ENCODE measurements at places on chromosomes 6 and 20.

DNA sequence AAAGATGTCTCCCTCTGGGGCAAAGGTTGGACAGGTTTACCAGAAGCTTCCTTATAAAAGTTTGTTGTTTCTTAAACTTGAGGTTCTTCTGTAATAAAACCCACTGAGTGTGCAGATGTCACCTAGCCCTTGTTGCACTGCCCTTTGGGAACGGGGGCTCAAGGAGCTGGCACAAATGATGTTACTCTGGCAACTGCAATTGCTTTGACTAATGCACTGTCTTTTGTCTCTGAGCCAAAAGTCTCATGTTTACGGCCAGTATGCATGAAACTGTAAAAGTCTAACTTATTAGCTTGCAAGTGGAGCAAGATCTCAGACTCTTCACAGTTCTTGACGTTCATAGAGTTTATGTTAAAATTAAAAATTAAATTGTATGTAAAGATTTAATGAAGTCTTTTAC lies 655.7 kb downstream of the EPHA7 start:
- DNase-seq, result no peak

- peak; percentile 75 for DNase-seq
These were observed 171.4 kb downstream of the GMPR start for GRCh38 chr6:16409531-16410441.

DNA sequence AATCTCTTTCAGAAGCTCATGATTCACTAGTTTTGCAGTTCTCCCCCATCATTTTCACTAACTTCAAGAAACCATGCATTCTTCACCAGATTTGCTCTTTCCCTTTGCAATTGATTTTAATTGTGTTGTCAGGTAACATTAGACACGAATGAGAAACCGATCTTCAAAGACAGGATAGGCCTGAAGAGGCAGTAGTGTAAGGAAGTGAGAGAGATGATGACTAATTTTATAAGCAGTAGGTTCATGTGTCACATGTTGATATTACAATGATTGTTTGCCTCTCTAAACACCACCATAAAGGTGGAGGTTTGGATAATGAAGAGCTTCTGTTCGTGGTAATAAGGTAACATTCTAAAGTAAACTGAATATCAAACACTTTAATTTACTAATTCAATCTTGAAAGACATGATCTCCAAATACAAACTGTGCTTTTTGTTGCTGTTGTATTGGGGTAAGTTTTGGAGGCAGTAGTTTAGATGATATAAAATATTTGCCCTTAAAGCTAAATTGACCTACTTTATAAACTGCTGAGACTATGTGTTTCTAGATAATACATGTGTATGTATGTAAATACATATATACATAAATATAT lies 207.2 kb downstream of the PHACTR1 start:
- DNase-seq, result no peak

- no peak for DNase-seq
These were observed 3.6 kb upstream of the CASP8AP2 start for GRCh38 chr6:89826029-89826528.

- no peak for DNase-seq
These were observed 62.8 kb upstream of the TFB1M start for GRCh38 chr6:155377061-155377460.

- DNase-seq, result peak; percentile 77
These were observed 32.5 kb upstream of the ZNF184 start for GRCh38 chr6:27505209-27506027.

DNA sequence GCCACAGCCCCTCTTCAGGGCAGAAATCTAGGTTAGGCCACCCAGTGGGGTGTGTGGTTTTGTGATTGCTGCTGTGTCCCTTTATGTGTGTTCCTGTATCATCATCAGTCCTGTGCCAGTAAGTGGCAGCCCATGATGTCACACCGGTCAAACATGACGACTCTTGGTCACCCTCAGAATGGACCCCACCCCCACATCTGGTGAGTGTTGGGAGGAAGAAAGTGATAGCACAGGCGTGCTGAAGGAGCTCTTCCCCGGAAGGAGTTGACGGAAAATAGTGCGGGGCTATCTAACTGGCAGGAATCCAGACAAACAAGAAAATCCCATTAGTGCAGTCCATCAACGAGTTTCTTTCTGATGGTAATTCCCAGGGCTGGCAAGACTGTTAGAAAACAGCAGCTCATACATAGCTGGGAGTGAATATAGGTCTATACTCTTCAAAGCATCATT lies 33.4 kb upstream of the IL17A start:
- DNase-seq, result no peak

DNA sequence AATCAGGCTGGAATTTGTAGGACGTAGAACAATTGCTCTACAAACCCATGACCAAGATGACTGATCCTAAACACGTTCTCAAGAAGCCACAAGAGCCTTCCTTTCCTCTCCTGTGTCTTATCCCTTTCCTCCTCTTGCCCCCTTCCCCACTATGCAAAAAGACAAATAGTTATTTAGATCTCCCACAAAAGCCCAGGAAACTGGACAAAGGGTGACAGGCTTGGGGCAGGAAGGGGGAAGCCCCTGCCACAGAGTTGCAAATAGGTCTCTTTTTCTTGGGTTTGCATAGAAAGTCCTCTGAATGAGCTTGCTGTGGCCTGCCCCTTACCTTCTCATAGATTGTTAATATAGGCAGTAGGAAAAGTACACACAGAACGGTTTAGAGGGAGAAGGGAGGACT lies 377.1 kb upstream of the BTBD3 start:
- no peak for DNase-seq

DNA sequence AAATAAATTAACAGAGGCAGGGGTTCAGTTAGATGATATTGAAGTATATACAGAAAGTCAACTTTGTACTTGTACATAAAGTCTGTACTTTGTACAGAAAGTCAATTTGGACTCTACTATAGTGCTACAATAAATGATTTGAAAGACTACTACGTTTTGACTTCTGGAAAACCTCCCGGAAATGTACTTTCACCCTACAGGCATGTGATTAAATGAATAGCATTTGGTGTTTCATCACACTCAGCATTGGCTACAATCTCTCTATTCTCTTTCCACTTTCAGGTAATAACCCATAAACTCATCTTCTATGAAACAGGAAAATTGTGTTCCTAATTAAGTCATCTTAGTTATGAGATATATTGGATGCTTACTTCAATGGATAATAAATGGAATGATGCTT lies 25.6 kb upstream of the MC3R start:
- DNase-seq, result no peak

- DNase-seq, result no peak
These were observed 16.4 kb upstream of the CCDC28A start for GRCh38 chr6:138757136-138757535.

DNA sequence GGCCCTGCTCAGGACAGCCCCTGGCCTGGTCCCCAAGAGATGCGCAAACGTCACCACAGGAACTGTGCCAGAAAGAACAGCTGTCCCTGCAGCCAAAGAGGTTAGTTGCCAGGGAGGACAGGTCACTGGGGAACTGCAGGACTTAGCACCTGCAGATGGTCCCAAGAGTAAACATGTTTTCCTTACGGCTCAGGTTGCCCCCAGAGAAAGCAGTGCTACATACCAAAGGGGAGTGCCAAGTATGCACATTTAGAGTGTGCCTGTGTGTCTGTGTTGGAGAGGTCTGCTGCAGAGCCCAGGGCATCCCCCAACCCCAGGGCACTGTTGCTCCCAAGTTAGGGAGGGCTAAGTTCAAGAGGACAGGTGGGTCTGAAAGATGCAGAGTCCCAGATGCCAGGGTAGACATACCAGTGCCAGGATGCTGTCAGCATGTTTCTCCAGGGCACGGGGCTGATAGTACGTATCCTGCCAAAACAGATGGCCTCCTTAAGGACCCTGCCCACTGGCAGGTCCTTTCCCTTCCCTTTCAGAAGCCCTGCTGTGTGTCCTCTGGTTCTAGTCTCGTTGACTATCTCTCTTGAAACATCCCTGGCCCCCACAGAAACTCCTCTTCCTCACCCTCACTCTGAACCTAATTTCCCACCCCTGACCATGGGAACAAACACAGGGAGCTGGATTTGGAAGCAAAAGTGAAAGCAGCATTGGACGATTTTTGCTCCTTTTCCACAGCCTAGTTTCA lies 1.3 kb downstream of the ABHD16A start:
- DNase-seq, result peak; percentile 7

GRCh38 chr6:24064106-24064505 lies 61.9 kb upstream of the NRSN1 start:
- DNase-seq, result no peak

GRCh38 chr6:84554074-84554473 lies 210.3 kb downstream of the TBX18 start:
- DNase-seq, result no peak

DNA sequence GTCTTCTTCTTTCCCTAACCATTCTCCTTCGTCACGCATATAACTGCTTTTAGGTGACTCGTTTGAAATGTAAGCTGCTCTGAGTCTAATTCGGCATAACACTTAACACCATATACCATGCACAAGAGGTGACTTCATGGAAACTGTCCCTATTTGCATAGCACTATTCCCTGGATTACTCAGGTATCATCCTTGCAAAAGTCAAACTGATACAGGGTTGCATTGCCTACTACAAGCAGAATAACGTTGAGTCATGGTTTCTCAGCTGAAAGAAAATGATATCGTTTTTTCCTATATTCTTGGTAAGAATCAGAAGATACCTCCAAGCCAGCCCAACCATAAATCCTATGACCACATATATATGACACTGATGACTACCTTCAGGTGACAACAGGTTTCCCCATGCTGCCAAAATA lies 227.5 kb downstream of the ATXN1 start:
- peak; percentile 22 for DNase-seq

- no peak for DNase-seq
These were observed 47.4 kb upstream of the TFAP2C start for GRCh38 chr20:56581701-56582100.

- no peak for DNase-seq
These were observed 119.9 kb downstream of the UST start for GRCh38 chr6:148866657-148867268.

DNA sequence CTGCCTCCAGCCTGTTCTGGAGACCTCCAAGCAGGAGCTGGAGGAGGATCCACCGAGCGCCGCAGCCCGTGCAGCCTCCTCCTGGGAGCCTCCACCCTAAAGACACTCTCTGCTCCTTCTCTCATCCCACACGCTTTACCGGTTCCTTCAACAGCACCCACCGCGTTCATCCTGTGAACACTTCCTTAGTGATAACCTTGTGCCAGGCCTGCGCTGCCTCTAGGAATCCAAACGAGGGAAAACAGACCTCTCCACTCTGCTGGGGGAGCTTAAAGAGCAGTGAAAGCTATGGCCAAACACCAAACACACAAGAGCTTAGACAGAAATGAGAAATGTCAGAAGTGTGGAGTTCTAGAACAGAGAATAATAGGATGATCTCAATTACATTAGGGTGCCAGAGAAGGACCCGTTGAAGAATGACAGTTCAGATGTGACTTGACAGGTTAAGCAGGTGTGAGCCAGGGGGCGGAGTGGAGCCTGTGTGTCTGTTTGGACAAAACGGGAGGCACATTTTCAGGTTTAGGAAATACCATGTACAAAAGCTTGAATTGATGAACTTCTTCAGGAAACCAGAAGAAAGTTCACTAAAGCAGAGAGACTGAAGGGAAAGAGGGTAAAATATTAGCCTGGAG lies 28.5 kb upstream of the HLA-DRB5 start:
- DNase-seq, result peak; percentile 4

- DNase-seq, result no peak
These were observed 7.9 kb upstream of the GMNN start for GRCh38 chr6:24766680-24767462.

- DNase-seq, result no peak
These were observed 80.2 kb downstream of the EYA2 start for GRCh38 chr20:46974669-46975434.

DNA sequence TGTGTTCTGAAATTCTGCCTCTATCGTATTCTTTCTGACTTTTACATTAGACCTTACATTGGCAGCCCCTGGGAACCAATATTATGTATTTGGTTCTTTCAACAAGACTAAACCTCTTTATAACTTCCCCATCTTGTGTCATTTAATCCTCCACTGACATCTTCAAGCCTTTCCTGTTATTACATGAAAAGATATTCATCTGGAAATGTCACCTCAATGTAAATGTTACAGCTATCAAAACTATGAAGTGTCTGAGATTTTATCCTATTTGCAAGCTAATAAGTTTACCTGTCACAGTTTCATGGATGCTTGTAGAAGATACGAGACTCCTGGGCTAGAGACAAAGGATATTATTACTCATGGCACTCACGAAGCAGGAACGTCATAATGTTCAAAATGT lies 43.9 kb upstream of the NOX3 start:
- DNase-seq, result no peak

GRCh38 chr6:82419859-82420258 lies 56.2 kb downstream of the TPBG start:
- DNase-seq, result no peak

- no peak for DNase-seq
These were observed 7.9 kb downstream of the EMILIN3 start for GRCh38 chr20:41358717-41359116.

DNA sequence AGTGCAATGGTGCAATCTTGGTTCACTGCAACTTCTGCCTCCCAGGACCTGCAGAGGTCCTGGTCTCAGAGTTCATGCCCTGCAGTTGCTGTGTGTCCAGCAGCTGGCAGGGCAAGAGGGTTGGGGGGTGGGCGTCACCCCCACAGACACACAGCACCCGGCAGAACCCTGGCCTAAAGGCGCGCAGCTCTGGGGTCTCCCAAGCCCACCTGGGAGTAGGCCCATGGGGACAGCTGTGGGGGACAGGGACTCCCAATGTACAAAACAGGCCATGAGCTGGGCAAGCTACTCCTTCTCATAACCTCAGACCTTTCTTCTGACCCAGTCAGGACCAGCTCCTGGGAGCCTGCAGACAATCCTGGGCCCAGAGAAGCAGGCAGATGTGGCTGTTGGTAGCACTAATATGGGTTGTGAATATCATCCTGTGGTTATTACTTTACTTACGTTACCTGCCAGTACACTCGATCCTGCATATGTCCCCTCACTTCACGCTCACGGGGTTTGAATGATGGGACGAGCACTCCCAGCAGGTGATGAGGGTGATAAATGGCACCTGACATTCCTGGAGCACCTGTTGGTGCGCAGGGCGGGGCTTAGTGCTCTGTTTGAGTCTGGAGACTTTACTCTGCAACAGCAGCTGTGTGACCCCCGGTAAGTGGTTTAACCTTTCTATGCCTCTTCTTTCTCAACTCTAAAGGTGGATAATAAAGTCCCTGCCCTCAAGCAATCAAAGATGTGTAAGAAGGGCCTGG lies 39.9 kb upstream of the SULF2 start:
- no peak for DNase-seq

GRCh38 chr6:39377539-39377950 lies 55.0 kb upstream of the KCNK16 start:
- DNase-seq, result peak; percentile 41

GRCh38 chr6:48859562-48860123 lies 603.4 kb downstream of the MMUT start:
- DNase-seq, result no peak

All from activated naive CD4-positive, alpha-beta T cell treated with anti-CD3 and anti-CD28 coated beads for 36 hours (primary cell).